ENCODE measurements at places on chromosomes 6 and 20.

GRCh38 chr20:57420571-57421252, 29.5 kb downstream of the RBM38 start:
- no peak for DNase-seq

DNA sequence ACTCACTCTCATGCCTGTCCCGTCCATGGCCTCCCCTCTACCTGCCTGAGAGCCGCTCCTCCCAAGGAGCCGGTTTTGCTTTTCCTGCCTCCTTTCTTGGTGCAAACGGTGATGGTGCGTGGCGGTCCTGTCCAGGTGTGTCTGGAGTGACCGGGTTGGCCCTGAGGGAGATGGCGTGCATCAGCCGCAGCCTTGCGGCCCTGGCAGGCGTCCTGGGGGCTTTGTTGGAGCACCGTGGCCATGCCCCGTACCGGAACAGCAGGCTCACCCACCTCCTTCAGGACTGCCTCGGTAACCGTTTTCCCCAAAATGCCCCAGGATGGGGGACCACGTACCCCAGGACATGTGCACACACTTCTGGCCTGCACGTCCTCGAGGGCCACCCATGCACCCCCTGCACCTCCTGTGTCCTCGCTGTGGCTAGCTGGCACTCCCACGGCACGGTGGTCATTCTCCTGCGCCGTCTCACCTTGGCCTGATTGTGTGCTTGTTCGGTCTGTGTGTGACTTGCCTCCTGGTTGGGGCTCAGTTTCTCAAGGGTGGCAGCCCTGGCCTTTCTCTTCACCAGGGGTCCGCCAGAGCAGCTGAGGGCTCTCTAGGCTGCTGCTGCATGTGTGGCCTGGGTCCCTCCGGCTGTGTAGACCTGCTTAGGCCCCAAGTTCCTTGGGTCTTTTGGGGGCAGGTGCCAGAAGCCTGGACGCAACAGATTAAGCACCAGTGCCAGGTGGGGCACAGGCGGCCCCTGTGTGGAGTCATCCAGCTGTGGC, 36.4 kb downstream of the FRMD1 start:
- no peak for DNase-seq

- peak; percentile 85 for DNase-seq
Measured at GRCh38 chr6:33929575-33930288, 125.9 kb upstream of the MLN start.

DNA sequence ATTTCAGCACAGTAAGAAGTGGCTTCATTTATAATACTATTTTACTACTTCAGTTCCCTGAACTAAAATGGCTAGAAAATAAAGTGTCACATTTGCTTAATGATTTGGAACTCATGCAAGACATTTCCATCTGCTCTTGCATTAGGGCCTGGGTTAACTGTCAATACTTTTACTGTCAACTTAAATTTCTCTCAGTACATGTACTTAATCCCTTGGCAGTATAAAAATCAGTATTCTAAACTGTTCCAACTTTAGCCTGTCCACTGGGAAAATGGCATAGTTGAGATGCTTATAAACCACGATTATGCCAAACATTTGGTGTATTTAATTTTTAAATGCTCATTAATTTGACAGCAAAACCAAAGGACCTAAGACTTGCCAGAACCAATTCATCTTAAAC, 154.5 kb downstream of the ASCC3 start:
- DNase-seq: no peak

DNA sequence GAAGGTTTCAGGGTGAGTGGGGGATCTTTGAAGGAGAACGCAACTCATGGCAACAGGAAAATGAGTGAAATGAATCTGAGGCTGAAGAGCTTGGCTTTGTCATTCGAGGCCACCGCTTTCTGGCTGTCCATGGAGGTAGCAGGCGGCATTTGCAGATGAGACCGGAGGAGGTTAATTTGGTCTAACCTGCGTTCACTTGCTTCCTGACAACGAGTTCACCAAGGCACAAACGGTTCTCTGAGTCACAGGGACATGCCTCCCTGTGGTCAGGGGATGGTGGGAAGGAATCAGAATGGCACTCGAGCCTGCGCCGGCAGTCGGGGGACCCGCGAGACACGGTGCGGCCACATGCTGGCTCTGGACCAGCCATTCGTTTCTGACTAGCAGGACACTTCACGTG, 75.0 kb downstream of the IRF4 start:
- DNase-seq: no peak

DNA sequence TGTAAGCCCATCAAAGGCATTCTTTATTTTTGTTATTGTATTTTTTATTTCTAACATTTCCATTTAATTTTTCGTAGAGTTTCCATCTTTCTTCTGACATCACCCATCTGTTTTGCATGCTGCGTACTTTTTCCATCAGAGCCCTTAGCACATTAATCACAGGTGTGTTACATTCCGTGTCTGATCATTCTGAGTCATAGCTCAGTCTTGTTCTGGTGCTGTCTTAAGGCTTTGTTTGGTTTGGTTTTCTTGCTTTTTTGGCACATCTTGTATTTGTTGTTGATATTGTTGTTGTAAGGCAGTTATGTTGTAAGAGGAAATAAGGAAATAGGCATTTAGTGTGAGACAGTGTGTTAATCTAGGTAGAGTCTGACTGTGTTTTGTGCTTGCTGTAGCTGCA, 214.6 kb upstream of the CDH4 start:
- no peak for DNase-seq

DNA sequence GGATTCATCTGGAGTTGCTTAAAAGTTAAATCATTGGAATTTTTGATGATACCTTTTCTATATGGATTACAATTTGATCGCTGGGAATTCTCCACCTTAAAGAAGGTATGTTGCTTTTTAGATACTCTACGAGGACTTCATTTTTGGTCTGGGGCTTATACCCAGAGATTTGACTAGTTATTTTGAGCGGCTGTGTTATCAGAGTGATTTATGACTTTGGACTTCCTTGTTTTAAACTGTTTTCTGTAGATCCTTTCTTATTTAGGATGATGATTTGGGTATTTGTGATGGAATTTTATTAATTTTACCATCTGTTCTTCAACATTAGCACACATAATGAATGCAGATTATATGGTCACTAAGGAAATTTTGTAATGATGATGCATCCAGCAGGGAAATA, 75.2 kb downstream of the SOX4 start:
- DNase-seq: no peak

DNA sequence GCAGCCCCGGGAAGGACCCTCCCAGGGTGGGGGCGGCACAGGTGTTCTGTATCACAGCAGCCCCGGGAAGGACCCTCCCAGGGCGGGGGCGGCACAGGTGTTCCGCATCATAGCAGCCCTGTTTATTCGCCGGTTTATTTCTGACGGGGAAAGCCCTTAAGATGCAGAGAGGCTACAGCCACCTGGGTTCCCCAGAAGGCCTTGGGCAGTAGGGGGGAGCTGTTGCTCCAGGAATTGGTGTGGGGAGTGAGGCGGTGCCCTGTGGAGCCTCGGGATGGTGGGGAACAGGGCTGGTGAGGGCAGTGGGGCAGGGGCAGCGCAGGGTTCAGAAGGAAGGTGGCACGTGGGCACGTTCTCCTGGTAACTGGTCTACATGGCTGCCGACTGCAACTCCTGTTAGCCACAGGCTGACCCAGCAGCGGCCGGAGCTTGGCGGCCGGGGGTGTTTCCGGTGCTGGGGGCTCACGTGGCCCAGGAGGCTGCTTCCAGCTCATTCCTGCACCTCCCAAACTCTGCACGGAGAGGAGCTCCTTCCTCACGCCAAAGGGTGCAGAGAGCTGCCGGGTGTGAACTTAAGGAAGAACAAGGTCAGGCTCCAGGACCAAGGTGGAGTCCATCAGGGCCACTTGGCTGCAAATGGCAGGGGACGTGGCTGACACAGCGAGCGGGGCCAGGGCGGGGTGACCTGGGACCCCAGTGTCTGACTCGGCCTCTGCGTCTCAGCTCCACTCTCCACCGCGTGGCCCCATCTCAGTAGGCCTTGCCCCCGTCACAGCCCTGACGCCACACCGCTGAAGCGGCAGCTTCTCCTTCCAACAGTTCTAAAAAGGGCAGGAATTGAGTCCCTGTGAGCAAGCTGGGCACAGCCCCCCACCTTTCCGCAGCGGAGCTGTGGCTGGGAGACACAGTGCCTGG, 13.2 kb downstream of the SLCO4A1 start:
- no peak for DNase-seq

DNA sequence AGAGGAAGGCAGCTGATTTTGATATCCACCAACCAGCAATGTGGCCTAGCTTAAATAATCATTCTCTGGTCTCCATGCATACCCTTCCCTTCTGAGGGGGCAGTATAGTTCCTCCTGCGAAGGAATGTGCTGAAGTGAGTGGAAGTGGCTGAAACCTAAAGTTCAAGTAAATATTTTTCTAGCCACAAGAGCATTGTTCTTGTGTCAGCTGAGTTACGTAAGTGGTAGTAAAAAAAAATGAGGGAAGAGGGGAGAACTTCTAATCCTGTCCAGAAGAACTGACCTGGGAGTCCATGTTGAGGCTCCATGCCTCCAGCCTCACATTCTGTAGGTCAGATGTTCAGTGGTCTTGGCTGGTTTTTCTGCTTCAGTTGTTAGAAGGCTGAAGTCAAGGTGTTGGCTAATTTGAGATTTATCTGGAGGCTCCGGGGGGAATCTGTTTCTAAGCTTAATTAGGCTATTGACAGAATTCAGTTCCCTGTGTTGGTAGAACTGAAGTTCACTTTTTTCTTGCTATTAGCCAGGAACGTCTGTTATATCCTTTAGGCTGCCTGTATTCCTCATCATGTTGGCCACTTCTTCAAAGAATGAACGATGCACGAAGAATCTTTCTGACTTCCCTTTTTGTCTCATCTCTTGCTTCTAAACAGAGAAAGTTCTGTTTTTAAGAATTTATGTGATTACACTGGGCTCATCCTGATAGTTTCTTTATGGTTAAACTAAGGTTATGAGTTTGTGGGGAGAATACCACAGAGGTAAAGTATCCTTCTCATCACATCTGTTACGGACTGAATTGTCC, 207.1 kb upstream of the PRSS16 start:
- no peak for DNase-seq

DNA sequence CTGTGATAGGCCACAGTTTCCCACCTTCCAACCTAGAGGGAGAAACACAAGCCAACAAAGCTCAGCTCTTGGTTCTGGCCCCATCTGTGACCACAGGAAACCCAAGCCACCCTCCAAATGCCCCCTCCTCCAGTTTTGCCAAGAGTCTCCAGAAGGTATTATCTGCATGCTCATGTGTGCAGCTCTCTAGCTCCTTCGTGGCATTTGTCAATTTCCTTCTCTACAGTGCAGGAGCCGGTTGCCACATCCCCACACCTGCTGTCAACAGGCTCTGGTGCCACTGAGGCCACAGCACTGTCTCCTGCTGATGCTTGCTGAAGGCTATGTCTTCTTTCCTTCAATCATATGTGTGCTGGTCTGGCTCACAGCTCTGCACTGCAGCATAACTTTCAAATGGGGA, 177.2 kb downstream of the CLIC5 start:
- DNase-seq: no peak

- no peak for DNase-seq
Measured at GRCh38 chr20:53343448-53343847, 250.2 kb downstream of the ZNF217 start.

DNA sequence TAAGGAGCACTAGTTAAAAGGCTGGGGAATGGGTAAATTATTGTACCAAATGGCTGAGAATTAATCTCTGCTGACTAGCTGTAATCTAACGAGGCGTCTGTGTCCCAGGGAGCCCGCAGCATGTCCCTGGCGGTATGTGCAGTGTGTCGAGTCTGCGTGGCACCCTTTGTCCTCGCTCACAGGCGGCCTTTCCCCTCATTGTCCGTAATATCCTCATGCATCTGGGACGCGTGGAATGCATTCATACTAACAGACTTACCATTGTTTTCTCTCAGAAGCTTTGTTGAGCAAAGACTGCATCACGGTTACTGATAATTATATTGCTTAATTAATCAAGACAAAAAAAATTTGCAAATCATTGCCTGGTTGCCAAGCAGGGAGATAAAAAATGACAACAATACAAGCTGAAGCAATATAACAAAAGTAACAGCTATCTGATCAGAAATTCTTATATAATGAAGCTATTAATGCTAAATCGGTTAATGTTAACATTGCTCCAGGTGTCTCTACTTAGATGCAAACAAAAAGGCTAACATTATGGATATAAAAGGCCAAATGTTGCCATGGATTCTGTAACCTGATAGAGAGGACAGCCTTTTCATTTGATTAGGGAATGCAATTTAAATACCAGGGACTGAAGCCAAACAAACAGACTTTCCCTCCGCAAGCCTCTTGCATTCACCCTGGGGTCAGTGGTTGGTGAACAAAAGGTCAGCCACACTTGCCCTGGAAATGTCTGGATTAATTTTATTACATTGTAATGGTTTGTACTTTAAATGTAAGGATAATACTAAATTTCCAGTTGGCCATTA, 124.8 kb downstream of the INSM1 start:
- peak; percentile 71 for DNase-seq

- DNase-seq: no peak
Measured at GRCh38 chr6:14721103-14721758, 524.6 kb upstream of the JARID2 start.

GRCh38 chr6:70171236-70171635, 131.6 kb downstream of the COL9A1 start:
- DNase-seq: no peak

DNA sequence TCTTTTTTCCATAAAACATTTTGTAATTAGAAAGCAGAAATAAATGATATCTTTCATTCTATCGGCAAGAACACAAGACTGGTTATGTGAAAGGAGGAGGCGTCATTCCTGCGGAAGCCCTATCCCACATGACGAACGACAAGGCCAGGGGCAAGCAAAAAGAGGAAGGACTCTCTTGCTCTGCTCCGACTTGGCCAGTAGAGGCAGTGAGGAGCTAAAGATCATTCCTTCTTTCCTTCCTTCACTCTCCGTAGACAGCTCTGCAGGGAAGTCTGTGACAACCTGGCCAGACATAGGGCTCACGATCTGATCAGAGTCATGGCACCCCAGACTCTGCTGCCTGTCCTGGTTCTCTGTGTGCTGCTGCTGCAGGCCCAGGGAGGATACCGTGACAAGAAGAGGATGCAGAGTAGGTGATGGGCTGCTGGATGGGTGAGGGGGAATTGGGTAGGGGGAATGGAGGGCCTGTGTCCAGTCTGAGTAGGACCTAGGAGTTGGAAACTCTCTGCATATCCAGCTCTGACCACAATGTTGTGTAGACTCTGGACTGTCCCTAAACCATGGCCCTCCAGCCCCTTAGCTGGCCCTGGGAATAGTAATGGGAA, at the start of gene WFDC10A:
TSS of gene WFDC10A (plus strand) at position 244 of the 605 bp plus-strand sequence. CDS start at position 319, 75 bp downstream.
- DNase-seq: no peak

- no peak for DNase-seq
Measured at GRCh38 chr6:81465859-81466258, 286.6 kb downstream of the TENT5A start.

DNA sequence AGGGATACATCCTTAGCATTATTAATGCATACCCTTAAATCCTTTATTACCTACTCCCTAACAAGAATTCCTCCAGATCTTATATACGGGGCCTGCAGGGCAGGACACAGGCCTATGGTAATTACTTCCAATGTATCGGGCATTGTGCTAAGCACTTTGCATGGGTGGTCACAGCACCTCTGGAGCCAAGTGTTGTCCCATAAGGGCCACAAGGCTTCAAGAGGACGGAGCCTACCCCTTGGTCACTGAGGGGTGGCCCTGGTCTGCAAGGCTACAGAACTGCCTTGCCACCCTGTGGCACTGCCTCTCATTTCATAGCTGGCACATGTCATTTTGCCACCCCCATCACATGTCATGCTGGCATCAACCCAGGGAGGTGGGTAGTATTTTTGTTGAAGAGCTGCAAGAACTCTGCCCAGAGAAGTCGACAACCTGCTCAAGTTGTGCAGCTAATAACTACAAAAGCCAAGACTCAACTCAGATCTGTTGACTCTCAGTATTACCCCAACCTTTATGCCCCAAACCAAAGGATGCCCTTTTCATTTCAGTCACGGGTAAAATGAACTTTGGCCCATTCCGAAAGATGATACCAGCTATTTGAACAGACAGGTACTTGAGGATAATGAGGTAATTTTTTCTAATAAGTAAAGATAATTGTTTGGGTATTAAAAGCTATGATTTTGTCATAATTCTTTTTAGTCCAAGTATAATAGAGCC, 144.1 kb upstream of the AKAP12 start:
- no peak for DNase-seq
